Stimulated activated CD4-positive, alpha-beta T cell treated with anti-CD3 and anti-CD28 coated beads, TNF-alpha, amount 100 ng/mL, for 48 hours (primary cell): ENCODE measurements at places on chromosomes 4 and X.

DNA sequence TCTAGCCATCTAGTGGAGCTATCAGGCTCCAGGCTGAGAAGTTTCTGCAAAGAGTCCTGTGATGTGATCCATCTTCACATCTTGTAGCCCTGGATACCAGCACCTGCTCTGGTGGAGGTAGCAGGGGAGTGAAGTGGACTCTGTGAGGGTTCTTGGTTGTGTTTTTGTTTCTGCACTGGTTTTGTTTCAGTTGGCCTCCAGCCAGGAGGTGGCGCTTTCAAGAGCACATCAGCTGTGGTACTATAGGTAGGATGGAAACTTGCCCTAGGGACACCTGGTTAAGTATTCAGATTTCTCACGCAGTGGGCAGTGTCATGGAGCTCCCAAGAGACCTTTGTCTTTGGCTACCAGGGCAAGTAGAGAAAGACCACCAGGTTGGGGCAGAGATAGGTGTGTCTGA is 257.5 kb upstream of the SLC7A11 start:
- no peak for DNase-seq

DNA sequence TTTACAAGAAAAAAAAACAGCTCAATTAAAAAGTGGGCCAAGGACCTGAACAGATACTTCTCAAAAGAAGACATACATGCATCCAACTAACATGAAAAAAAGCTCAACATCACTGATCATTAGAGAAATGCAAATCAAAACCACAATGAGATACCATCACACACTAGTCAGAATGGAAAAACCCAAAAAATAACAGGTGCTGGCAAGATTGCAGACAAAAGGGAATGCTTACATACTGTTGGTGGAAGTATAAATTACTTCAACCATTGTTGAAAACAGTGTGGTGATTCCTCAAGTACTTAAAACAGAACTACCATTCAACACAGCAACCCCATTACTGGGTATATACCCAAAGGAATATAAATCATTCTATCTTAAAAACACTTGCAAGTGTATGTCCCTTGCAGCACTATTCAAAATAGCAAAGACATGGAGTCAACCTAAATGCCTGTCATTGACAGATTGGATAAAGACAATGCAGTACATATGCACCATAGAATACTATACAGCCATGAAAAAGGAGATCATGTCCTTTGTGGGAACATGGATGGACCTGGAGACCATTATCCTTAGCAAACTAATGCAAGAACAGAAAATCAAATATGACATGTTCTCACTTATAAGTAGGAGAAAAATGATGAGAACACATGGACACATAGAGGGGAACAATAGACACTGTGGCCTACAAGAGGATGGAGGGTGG is 97.6 kb downstream of the RAB28 start:
- no peak for DNase-seq

DNA sequence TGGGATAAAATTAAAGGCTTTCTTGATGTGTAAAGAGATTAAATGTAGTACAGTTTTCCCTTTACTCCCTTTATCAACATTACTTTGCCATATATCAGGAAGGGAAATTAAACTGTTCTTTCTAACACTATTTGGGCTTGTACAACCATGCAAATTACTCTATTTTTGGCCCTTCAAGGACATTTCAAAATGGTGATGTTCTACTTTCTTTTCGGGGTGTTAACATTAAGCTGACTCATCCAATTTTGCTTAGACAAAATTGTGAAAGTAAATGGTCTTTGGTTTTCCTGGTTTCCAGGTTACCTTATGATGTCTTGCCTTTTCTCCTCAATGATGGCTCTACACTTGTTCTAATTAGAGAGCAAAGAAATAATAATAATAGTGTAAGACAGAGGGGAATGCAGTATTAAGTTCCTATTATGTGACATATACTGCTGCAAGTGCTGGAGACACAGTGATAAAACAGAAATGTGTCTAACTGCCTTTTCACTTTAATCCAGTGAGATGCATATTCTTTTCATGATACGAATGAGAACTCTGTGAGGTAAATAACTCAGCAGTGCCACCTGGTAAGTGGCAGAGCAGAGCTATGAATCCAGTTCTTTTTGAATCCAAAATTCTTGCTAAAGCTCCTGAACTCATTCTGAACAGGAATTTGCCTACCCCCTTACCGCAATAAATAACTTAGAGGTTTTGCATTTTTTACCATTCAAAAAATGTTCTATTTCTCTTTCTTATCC is 35.7 kb upstream of the PDE5A start:
- no peak for DNase-seq

- no peak for DNase-seq
Observed at GRCh38 chr4:15657366-15657765, 2.2 kb upstream of the FBXL5 start.

GRCh38 chrX:129540722-129541184 is 694 bp downstream of the OCRL start:
- no peak for DNase-seq

DNA sequence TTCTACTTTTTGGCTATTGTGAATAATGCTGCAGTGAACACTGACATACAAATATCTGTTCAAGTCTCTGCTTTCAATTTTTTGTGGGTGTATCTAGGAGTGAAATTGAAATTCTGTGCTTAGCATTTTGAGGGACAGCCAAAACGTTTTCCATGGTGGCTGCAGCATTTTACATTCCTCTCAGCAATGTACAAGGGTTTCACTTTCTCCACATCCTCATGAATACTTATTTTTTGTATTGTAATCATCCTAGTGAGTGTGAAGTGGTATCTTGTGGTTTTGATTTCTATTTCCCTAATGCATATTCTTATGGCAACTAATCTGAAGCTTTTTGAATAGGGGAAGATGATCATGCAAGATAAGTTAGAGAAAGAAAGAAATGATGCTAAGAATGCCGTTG is 40.3 kb downstream of the HSPA4L start:
- DNase-seq: no peak

DNA sequence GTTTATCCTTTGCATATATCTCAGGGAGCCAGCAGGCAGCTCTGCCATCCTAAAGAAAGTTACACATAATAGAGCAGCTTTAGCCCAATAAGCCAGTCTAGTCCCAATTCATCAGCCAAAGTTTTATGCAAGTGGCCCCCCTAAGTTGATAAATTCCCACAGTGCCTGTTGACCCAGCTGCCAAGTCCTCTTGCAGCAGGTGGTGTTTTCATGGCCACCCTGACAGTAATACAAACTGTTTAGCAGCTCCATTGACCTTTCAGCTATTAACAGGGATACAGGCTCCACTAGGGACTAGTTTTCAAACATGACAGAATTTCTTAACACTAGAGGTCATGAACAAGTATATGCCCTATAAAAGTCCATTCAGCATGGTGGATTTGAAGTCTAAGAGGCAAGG is 77.5 kb downstream of the HHIP start:
- no peak for DNase-seq

GRCh38 chrX:41707218-41707617 is 16.8 kb upstream of the GPR82 start:
- DNase-seq: no peak

- no peak for DNase-seq
Observed at GRCh38 chr4:116387937-116388474, 697.4 kb downstream of the TRAM1L1 start.

- DNase-seq: no peak
Observed at GRCh38 chrX:437661-438390, 51.1 kb upstream of the PPP2R3B start.

- DNase-seq: no peak
Observed at GRCh38 chr4:183960046-183960420, 54.9 kb downstream of the STOX2 start.

DNA sequence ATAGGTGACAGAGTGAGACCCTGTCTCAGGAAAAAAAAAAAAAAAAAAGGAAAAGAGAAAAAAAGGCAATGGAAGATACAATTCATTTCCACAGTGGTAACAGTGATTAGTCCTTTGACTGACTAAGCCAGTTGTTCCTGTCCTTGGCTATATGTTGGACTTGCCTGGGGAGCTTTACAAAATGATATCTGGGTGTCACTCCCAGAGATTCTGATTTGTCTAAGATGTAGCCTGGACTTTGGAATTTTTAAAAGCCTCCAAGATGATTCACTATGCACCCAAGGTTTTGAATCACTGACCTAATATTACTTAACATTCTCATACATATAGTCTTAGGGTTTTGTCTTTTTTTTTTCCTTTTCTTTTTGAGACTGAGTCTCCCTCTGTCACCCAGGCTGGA is 16.9 kb downstream of the HELQ start:
- no peak for DNase-seq
